HuH-7.5 (cell line): ENCODE measurements at places on chromosomes 12 and 14.

DNA sequence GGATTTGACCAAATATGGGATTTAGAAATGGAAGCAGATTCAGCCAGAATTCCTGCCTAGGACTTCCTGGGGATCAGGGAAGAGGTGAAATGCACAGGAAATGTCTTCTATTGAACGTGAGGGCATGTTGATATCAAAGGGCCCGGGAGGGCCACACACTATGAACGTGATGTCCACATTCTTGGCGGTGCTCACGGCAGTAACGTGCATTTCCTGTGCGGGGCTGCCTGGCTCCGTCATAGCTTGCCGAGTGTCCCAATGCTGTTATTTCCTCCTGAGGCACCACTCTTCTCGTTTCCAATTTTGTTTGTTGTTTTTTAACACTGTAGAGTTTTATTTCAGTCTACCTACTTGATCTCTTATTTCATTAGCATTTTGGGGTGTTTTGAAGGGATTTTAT lies 67.3 kb downstream of the ZNF664 start:
- no peak for DNase-seq

GRCh38 chr14:39322807-39323206 lies 89.1 kb downstream of the MIA2 start:
- no peak for DNase-seq

GRCh38 chr12:124916374-124917134 lies 2.1 kb upstream of the UBC start:
- DNase-seq: no peak

GRCh38 chr14:75054421-75054820 lies 3.2 kb upstream of the MLH3 start:
- DNase-seq: no peak

- DNase-seq: no peak
Observed at GRCh38 chr12:40106655-40107054, 774 bp upstream of the SLC2A13 start.

DNA sequence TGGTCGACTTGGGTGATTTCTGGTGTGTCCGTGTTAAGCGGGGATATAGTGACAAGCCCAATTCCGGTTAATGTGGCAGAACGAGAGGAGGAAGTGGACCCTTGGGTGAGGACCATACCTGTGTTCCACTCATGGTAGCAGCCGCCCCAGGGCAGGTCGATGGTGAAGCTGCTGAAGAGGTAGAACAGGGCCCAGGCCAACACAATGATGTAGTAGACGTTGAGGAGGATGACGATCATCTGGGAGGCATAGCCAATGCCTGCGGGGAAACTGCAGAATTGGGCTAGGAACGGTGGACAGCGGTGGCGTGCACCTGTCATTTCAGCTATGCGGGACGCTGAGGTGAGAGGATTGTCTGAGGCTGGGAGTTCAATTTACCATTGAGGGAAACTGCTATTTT lies 20.1 kb downstream of the SLC6A13 start:
- DNase-seq: no peak

GRCh38 chr14:55416866-55417265 lies 5.2 kb upstream of the ATG14 start:
- DNase-seq: no peak

- no peak for DNase-seq
Observed at GRCh38 chr14:63881926-63882325, 29.1 kb downstream of the SYNE2 start.

DNA sequence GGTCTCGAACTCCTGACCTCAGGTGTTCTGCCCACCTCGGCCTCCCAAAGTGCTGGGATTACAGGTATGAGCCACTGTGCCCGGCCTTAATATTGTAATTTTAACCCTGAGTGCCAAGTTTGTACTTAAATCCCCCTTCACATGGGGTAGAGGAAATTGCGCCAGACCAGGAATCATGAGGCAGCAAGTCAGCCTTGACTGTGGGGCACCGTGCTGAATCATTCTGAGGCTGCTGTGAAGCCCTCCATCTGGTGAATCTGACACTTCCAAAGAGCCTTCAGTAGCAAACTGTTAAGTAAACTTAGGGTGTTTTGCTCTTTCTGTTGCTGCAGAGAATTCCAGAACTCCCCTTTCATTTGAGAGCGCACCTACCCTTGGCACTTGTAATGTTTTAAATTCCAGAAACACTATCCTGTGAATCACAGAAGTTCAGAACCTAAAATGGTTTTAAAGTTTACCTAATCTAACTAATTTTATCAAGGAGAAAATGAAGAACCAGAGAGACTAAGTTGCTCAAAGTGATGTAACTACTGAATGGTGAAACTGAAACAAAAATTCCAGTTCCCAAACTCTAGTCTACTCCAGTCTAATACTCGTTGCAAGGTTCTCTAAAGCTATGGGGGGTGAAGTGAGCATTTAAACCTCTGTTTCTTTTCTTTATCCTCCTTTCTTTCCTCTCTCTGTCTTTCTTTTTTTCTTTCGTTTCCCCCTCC lies 7.5 kb downstream of the HEBP1 start:
- DNase-seq: no peak

DNA sequence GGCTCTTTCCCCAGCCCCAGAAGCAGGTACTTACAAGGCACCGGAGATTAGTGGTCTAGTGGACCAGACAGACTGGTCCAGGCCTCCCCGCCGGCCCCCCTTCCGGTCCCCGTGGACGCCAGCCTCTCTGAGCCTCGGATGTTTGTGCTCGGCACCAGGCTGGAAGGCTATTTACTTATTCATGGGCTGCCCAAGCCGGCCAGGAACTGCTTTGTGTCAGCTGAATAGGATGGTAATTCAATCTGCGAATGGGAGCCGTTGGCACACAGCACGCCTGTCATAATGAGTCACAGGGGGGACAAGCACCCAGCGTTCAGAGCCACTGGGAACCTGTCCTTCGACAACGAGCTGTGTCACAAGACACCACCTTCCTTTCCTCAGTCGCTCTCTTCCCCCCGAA lies 82.3 kb downstream of the RIMBP2 start:
- DNase-seq: no peak

GRCh38 chr12:25817166-25817565 lies 141.3 kb upstream of the RASSF8 start:
- DNase-seq: no peak

- DNase-seq: no peak
Observed at GRCh38 chr12:109944561-109945359, 44.7 kb downstream of the TCHP start.

- no peak for DNase-seq
Observed at GRCh38 chr14:90510159-90510558, 113.3 kb downstream of the CALM1 start.

DNA sequence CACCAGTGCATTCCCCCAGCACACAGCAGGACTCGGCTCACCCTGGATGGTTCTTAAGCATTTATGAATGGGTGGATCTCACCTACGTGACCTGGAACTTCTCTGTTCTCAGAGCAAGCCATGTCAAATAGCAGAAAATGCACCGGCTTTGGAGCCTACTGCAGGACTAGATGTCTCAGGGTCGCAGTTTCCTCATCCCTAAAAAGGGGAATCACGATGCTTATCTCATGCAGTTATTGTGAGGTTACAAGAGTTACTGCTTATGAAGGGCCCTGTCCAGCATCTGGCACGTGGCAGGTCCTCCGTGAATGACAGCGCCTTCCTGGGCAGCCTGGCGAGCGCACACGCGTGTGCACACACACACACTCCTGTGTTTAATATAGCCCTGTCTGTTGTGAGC lies 128.5 kb downstream of the ETV6 start:
- no peak for DNase-seq

- DNase-seq: no peak
Observed at GRCh38 chr14:99742074-99742473, 51.1 kb upstream of the EML1 start.

GRCh38 chr14:101774814-101775213 lies 13.3 kb downstream of the PPP2R5C start:
- no peak for DNase-seq

- no peak for DNase-seq
Observed at GRCh38 chr12:50222275-50222783, 55.2 kb upstream of the CERS5 start.

DNA sequence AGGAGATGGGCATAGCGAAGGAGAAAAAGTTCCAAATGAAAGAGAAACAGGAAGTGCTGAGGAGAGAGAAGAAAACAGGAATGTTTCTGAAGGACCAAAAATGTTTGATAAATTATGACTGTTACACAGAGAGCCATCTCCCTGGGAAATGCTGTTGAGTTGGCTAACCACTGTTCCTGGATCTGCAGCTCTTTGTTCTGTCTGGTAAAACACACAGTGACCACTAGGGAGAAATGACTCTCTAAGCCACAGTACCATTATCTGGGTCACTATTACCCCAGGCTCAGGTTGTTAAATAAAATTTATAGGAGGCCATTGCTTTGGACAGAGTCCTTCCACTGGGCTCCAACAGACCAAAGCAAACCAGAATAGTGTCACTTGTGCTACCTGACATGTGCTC lies 219.3 kb downstream of the CRADD start:
- DNase-seq: no peak

DNA sequence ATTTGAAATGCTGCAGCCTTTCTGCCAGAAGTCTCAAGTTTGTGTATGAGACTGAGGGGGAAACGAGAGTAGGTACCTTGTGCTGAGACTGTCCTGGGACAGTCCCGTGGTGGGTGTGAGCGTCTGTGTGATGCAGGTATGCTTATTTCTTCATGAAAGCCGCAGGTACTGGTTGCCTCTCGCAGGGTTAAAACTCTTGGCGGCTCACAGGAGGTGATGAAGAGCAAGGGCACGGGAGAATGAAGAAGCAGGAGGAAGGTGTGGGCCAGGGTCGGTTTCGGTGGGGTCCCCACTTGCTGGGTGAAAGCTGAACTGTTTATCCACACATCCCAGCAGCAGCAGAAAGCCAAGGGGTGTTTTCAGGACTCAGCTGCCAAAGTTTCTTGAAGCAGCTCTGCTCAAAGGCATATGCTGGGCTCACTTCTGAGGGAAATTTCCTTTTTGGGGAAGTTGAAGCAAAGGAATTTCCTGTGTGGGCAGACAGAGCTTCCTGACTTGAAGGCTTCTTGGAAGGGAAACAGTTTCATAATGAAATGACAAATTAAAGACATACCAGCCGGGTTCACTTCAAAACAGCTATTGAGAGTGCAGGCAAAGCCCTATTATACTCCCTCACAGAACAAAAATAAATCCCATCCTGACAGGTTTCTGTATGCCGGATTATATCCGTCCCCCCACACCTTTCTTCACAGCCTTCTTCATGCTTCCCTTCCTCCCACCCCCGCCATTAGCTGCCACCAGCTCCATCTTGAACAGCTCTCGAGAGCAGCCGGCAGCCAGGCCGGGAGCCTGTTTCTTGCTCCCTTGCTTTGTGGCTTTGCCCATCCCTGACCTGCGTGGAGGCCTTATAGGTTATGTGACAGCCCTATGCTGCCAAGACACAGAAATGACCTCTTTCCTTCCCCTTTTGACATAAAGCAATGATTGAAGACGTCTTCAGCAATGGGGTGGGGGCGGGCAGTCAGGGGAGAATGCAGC lies 116.6 kb downstream of the ETV6 start:
- DNase-seq: no peak

DNA sequence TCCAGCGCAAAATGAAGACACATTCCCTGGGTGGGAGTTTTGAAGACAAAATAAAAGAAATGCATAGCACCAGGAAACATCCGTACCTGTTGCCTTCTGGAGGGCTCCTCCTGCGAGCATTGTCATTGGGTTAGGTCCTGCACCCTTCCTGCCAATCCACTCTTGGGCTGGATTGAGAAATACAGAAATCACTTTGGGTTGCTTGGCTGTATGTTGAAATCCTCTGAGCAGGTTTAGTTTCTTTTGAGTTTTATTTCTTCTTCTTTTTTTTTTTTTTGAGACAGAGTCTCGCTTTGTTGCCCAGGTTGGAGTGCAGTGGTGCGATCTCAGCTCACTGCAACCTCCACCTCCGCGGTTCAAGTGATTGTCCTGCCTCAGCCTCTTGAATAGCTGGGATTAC lies 67.6 kb downstream of the ARF6 start:
- DNase-seq: no peak

DNA sequence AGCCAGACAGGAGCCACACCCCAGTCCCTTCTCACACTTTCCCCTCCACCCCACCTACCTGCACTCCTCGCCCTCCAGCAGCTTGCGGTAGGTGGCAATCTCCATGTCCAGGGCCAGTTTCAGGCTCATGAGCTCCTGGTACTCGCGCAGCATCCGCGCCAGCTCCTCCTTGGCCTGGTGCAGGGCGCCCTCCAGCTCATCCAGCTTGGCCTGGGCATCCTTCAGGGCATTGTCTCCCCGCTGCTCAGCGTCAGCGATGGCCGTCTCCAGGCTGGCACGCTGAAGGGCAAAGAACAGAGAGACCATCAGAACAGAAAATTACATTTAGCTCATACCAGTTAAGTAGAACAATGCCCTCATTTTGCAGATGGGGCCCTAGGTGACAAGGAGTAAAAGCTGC lies 5.5 kb downstream of the KRT74 start:
- no peak for DNase-seq

GRCh38 chr12:113135178-113136127 lies at the start of gene RASAL1:
RASAL1 (minus strand) TSS chr12:113135761; CDS start chr12:113135462, 299 bp downstream.
- DNase-seq: no peak
